ENCODE measurements at places on chromosomes 11 and 22. TPM values are rescaled to one million over a fixed set of nuclear protein-coding genes. Genes with fewer than 3 reads are reported as not detected.

The CHADL gene
- polyA plus RNA-seq, result 2.7 TPM

The IFITM10 gene
- 0.22 TPM for polyA plus RNA-seq

The TRIM48 gene
- polyA plus RNA-seq, result not detected

The SCGB1A1 gene
- not detected for polyA plus RNA-seq

The PELI3 gene
- 4.9 TPM for polyA plus RNA-seq

GRCh38 chr22:40040927-40041326 is 46.2 kb downstream of the FAM83F start:
- peak; percentile 81 for DNase-seq

GRCh38 chr11:43222215-43222614 is 89.6 kb upstream of the API5 start:
- DNase-seq, result no peak

DNA sequence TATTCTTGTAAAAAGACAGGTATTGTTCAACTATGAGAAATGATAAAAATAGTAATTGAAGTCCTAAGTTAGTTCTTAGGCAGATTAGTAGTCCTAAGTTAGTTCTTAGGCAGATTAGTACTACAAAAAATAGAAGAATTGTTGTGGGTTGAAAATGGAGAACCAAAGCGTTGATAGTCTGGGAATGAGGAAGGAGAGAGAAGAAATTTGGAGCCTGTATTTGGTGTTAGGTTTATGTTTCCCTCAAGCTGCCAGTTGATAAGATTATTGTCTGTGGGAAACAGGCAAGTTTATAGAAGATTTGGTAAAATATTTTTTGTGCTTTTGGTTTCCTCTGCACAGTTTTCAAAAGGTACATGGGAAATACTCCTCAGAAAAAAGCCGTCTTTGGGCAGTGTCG is 3.6 kb downstream of the BCO2 start:
- DNase-seq, result no peak

GRCh38 chr11:115678942-115679341 is 174.7 kb upstream of the CADM1 start:
- no peak for DNase-seq

DNA sequence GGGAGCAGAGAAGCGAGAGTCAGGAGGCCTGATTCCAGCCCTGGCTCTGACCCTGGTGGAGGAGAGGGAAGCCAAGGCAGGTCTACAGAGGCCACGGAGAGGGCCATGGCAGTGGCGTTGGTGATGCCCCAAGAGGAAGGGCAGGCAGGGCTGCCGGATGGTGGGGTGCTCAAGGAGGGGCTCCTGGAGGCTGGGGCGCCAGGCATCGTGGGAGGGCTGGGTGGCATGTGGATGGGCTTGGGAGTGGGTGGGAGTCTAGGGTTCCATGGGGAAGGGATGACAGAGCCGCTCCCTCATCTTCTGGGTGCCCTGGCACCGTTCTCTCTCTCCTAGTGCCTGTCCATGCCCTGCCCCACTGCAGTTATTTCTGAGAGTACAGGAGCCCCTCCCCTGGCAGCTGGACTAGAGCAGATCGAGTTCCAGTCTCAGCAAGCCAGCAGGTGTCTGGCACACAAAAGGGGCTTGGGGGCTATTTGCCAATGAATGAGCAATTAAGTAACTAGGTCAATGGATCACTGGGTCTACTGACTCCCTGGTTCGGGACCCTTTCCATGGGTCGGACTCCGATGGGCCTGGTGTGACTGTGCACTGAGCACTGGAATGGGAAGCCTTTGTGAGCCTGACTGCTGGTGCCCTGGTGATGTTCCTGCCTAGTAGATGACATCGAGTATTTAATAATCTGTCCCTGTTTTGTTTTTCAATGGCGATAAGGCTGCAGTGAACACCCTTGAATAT is 570.0 kb downstream of the TBC1D22A start:
- DNase-seq, result no peak

DNA sequence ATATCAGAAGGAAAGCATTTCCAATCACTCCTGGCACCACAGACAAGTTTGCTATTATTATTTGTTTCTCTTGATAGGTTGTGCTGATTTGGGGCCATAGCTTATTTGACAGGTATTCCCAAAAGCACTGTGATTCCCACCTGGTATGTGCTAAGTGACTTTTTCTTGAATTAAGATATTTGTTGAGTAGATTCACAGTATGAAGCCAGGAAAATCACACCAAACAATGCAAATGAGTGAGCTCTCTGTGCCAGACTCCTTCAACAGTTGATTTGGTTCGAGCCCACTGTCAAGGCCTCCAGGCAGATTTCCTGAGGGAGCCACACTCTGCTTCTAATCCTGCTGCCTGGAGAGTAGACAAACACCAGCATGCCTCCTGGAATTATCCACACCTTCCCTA is 253.0 kb upstream of the POU2AF2 start:
- no peak for DNase-seq

- DNase-seq, result no peak
Observed at GRCh38 chr11:64713016-64713707, 9.8 kb downstream of the NRXN2 start.

GRCh38 chr22:24525416-24526037 is 29.4 kb downstream of the GUCD1 start:
- no peak for DNase-seq

DNA sequence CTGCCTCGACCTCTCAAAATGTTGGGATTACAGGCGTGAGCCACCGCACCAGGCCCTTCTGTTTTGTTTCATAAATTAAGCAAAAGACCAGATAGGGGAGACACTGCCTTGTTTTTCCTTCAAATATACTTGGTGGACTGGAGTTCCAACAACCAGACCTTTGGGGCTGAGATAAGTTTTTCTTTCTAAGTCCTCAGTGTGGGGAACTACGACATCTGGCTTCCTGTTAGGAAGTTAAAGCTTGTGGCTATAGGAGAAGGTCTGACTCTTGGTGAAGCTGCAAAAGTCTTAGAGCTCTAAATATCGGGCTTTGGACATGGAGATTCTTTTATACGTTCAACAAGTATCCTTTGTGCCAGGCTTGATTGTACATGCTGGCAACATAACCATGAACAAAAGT is 64.1 kb upstream of the EED start:
- DNase-seq, result no peak

GRCh38 chr11:102849311-102849710 is 5.9 kb upstream of the MMP3 start:
- DNase-seq, result no peak

DNA sequence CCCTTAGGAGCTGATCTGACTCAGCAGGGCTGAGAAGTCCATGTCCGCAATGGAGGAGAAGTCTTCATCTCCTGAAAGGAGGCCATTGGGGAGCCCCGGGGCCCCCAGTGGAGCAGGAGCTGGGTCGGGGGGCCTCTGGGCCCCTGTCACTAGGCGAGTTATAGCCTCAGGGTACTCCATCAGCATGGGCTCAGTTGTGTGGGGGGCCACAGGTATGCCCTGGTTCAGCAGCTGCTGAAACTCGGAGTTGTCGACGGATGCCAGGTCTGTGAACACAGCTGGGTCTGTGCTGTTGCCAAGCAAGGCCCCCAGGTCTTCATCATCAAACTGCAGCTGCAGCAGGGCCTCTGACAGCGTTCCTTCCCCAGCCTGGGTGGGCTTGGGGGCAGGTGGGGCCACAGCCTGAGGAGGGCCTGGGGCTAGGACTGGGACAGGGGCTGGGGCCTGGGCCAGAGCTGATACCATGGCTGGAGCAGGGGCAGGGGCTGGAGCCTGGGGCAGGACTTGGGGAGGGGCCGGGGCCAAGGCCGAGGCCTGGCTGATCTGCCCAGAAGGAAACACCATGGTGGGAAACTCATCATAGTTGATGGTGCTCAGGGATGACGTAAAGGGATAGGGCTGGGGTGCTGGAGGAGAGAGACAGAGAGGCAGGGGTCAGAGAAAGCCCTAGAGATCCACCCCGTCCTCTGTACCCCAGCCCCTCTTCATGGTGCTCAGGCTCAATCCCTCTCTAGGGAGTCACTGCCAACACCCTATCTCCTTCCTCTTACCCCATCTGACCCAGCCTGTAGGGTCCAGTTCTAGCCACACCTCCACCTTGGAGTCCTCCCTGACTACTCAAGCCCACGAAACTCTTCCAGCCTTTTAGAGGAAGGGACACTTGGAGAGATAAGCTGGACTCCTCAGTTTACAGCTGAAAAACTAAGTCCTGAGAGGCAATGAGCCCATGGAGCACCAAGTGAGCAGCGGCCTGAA is 8.1 kb downstream of the RELA start:
- DNase-seq, result no peak

DNA sequence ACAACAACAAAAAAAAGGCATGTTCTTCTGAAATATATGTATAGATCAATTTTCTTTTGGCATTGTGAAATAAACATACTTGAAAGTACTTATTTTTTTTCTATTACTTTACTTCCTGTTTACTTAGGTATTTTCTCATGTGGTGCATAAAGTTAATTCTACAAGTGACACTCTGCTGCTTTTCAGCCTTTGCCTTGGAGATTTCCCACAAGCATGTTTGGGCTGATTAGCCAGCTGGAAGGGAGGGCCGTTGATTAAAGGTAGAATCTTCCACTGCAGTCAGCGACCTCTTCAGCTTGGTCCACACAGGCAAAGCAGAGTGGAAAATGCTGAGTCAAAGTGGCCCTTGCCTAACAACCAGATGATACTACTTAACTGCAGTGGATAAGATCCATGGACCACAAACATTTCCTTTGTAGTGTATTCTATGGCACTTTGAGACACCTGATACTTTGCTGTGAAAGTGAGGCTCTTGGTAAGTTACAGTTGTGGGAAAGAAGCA is 176.0 kb downstream of the ARHGAP42 start:
- DNase-seq, result no peak

DNA sequence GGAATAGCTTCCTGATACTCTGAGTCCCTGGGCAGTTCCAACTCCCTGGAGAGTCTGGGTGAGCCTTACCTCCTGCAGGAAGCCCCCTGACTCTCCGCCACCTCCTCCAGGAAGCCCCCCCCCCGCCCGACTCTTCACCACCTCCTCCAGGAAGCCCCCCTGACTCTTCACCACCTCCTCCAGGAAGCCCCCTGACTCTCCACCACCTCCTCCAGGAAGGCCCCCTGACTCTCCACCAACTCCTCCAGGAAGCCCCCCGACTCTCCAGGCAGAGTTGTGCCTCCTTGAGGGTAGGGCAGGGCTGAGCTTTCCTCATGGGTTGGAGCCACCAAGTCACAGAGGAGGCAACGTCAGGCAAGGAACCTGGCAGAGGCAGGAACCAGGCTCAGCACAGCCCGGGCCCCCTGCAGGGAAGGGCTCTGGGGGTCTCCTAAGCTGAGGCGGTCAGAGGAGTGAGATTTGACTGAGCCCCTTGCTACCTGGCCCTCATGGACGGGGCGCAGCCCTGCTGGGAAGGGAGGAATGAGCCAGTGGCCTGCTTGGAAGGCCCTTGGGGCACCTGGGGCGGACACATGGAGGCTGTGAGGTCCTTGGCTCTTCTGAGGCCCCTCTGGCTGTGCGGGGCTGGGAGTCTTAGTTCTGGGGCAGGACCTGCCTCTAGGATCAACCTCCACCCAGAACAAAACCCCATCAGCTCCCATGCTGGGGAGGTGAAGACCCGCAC is 18.1 kb downstream of the MRGPRG start:
- no peak for DNase-seq

GRCh38 chr22:44516841-44517240 is 18.8 kb upstream of the RTL6 start:
- DNase-seq, result no peak

All from left kidney (tissue), 8 donors.